ENCODE measurements at places on chromosomes 3 and 15.

- no peak for DNase-seq
These were observed 40.1 kb downstream of the OXSR1 start for GRCh38 chr3:38205472-38205805.

- no peak for DNase-seq
These were observed 16.4 kb downstream of the SPG11 start for GRCh38 chr15:44647036-44647435.

DNA sequence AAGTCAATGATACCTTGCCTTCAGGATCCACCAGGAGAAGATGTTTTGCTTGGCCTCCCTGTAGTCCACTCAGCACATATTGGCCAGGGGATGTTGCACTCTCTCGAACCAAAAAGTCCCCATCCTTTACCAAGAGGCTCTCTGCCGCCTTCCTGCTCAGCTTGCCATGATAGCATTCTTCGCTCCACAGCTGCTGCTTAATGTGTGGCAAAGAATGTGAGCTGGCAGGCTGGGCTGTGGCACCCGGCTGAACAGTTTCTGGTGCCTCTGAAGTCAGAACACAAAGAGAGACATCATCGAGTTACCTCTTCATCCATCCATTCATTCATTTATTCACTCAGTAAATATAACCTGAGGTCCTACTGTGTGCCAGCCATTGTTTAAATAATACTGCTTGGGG is 23.9 kb upstream of the CEP152 start:
- DNase-seq = no peak

- DNase-seq = no peak
These were observed 417.1 kb upstream of the ARHGEF26 start for GRCh38 chr3:153704115-153704514.

GRCh38 chr3:45969116-45969515 is 25.9 kb downstream of the CXCR6 start:
- no peak for DNase-seq

DNA sequence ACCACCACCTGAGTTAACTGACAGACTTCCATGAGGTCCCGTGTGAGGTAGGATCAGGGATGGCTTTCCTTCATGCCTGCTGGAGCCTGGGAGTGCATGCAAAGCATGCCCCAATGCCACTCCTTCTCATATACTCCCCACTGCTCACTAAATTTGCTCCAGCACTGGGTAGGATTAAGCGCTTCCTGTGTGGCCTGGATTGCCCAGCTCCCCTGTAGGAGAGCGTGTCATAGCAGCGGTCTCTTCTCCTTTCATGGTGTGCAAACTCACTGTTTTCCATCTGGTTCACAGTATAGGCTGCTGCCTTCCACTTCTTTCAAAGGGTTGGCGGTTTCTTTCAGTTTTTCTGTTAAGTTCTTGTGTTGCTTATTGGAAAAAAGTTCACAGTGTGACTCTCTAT is 34.1 kb upstream of the ABI3BP start:
- DNase-seq = no peak

DNA sequence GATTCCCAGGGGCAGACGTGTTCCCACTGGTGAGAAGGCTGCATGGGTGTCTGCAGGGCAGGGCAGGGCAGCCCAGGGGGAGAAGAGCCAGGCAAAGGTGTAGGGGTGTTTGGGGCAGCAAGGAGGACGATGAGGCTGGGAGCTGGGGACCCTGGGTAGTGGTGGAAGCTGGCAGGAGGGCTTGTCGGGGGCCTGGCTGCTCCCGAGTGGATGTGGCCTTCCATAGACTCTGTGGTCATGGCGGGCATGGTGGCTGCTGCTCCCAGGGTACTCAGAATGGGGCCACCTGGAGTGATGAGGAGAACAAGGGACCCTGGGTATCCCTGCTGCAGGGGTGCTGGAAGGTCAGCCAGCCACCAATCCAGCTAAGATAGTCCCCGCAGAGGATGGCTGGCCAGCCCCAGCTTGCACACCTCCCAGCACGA is 107.5 kb downstream of the WNT7A start:
- no peak for DNase-seq

DNA sequence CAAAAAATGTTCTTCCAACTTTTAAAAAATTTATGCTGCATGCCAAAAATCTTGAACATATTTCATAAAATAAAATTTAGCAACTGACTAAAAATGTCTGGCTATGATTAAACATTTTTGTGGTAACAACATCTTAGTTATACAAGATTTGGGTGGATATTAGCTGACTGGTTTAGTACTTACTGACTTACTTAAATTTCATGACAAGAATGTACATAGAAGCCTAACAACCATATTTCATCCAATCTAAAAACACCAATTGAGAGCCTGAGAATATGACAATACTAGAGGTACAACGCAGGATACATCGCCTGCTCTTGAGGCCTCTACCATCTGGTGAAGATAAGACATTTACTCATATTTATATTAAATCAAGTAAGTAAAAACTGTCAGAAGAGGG is 34.6 kb downstream of the GNB4 start:
- no peak for DNase-seq

DNA sequence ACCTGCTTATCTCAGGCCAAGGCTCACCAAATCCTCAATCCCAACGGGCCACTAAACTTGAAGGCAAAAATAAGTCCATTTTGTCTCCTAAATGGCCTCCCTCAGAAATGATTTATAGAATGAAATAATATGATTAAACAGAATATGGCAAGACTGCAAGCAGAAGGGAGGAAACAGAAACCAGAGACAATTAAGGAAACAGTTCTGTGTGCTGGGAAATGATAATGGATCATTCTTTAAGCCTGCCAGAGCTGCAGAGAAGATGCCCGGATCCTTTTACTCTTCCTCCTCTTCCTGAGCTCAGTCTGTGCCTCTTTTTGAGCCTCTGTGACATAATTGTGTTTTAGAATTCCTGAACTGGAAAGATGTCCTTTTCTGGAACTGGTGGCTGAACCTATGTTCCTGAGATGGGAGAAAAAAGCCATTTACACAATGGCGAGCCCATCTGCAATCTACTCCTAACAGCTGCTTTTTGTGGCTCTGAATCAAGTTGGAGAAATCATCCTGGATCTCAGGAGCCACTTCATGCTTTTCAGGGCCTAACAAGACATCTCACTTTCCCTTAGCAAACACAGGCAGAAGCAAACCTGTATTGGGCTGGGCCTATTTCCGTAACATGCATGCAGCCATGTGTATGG is 2.8 kb upstream of the ABHD2 start:
- no peak for DNase-seq

- DNase-seq = no peak
These were observed 524.9 kb upstream of the PROK2 start for GRCh38 chr3:72309661-72310418.

- no peak for DNase-seq
These were observed 66.5 kb downstream of the SFMBT1 start for GRCh38 chr3:52979190-52979983.

- DNase-seq = no peak
These were observed 32.6 kb downstream of the PLCL2 start for GRCh38 chr3:16917256-16917935.

GRCh38 chr3:192408647-192409200 is 318.6 kb downstream of the FGF12 start:
- DNase-seq = no peak

- no peak for DNase-seq
These were observed 4.2 kb downstream of the KLHL40 start for GRCh38 chr3:42689421-42690014.

GRCh38 chr15:28098766-28099554 is at the start of gene OCA2:
Gene OCA2 (minus strand): TSS chr15:28099315. CDS start chr15:28081874, 17,441 bp downstream.
- no peak for DNase-seq

DNA sequence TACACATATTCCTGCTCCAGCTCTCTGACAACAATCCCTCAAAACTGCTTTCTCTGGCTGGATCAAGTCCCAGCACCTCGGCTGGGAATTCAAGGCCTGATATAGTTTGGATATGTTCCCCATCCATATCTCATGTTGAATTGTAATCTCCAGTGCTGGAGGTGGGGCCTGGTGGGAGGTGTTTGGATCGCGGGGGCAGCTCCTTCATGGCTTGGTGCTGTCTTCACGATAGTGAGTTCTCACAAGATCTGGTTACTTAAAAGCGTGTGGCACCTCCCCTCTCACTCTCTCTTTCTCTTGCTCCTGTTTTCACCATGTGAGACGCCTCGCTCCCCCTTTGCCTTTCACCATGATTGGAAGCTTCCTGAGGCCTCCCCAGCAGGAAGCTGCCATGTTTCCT is 47.4 kb upstream of the SYN2 start:
- no peak for DNase-seq

- DNase-seq = no peak
These were observed 462 bp downstream of the IGDCC3 start for GRCh38 chr15:65377105-65377975.

DNA sequence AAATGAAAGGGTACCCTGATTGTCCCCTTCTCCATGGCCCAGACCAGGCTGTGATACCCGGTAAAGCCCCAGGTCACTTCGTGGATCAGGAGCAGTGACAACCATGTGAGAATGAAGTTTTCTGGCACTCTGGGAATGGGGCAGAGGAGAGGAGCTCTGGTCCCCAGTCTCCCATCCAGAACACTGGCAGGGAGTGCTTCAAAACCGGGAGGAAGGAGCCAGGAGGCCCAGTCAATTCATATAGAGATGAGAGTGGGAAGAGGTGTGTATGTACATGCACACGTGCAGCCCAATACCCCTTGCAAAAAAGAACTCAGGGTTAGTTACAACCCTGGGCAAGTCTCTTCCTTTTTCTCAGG is 101.4 kb upstream of the TLE3 start:
- no peak for DNase-seq

DNA sequence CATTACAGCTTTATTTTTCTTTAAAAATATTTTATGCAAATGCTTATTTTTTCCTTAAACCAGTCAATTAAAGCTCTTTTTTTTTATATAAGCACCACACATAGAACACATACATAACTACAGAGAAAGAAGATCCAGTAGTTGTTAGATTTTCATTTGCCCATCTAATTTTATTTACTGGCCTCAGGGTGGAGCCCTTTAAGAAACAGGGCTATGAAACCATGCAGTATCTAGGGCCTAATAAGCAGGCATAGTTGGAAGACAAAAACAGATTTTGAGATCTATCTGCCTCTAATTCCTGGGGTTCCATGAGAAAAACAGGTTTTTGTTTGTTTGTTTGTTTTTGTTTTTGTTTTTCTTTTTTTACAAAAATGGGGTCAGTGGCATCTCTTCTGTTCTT is 120.6 kb downstream of the BCHE start:
- no peak for DNase-seq

GRCh38 chr3:52633786-52634185 is 51.9 kb downstream of the PBRM1 start:
- no peak for DNase-seq

- no peak for DNase-seq
These were observed 174.5 kb downstream of the CACNA1D start for GRCh38 chr3:53668872-53669271.

GRCh38 chr15:68541743-68542142 is 37.0 kb upstream of the CORO2B start:
- DNase-seq = no peak

- no peak for DNase-seq
These were observed 35.6 kb downstream of the TNK2 start for GRCh38 chr3:195872800-195873199.

- DNase-seq = no peak
These were observed 60.7 kb downstream of the EXOG start for GRCh38 chr3:38556640-38557358.

DNA sequence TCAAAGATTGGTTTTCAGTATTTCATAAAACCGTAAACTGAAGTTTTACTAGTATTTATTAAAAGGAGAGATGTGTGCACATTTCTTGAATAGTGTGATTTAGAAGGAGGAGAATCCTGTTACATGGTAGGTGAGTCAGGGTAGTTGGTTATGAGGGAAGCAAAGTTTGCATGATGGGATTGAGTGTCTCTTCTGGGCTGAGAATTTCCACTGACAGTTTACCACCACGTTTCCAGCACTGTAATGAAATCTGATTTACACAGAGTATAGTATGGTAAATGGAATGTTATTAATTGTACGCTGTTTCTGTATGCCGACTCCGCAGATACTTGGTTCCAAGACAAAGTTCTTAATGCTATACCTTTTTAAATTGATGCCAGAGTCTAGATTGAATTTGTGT is 1.6 kb downstream of the NECTIN3 start:
- no peak for DNase-seq

DNA sequence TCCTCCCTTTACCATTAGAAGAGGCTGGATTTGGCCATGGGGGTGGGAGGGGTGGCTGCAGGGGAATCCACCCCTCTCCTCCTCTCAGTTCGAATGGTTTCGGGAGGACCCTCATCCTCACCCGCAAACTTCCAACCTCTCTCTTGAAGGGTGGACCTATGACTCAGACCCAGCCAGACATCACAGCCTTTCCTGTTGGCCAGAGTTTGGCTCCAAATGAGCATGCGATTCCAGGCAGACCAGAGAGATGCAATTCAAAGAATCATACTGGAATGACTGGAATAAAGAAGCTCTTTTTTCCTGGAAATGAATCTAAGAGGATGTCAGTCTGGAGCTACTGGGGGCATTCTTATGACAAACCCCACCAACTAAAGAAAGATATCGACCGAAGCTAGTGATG is 516.7 kb upstream of the MDFIC2 start:
- DNase-seq = no peak

- no peak for DNase-seq
These were observed 225.6 kb upstream of the TLE3 start for GRCh38 chr15:70323111-70323851.

DNA sequence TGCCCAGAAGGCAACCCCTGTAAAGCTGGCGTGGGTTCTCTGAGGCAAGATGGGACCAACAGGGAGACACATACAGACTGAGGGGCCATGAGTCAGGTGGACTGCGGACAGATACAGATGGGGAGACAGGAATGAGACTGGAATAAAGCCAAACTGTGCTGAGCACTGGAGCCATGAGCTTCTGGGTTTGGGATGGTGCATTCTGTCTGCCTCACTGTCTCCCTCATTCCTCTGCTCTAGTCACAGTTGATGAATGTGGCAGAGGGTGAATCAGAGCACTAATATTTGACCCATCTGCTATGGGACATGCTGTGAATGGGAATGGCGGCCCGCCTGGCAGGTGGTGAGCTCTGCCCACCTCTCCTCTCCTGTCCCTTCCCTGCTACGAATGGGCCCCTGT is 262.9 kb downstream of the EPHB1 start:
- no peak for DNase-seq

DNA sequence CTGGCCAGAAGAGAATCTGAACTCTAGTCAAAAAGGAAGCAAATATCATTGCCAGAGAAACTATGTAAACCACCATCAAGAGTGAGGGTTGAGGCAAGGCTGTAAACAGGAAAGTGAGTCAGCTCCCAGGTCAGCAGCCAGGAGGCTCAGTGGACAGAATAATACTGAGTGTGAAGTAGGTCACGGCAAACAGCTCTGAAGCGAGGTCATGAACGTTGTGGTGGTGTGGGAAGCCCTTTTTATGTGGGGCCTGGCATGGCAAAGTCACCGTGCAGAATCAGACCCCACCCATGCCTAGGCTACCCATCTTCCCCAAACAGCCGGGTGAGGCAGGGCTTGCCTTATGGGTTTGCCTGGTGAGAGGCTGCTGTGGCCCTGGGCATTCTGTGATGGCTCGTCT is 43.9 kb downstream of the THBS1 start:
- no peak for DNase-seq

- no peak for DNase-seq
These were observed 261.4 kb downstream of the EPHA3 start for GRCh38 chr3:89368846-89369245.

Data from NCI-H187 (cell line).